ENCODE measurements at places on chromosomes 12 and 14. TPM values are rescaled to one million over a fixed set of nuclear protein-coding genes. Genes with fewer than 3 reads are reported as not detected.

Gene NRIP2
- total RNA-seq, result not detected

GRCh38 chr12:64286521-64286920 lies 64.4 kb upstream of the KICS2 start:
- DNase-seq, result no peak

DNA sequence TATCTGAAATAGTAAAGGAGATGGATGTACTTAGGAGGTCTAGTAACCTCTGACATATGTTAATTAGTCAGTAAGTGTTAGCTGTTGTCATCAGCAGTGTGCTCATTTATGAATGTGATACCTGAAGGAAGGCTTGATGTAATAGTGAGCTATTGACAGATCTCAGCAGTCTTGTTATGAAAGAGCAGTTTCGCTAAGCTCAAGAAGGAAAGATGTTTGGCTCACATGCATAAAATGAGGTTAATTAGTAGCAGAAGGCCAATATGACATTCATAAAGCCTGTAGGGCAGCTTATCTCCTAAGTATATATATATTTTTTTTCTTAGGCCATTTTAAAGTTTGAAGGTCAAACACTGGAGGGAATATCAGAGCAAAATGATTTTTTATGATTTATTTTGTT lies 2.8 kb downstream of the FAM234B start:
- DNase-seq, result no peak

Gene EP400
- total RNA-seq, result 11.4 TPM
